ENCODE measurements at places on chromosomes 3 and 15.

GRCh38 chr3:54447427-54447826, 325.1 kb downstream of the CACNA2D3 start:
- DNase-seq = no peak

- no peak for DNase-seq
These were observed at the start of gene IL17RE for GRCh38 chr3:9902372-9903237. Gene IL17RE, plus strand, starts transcription at chr3:9902848. Its CDS starts 85 bp downstream, at chr3:9902933.

GRCh38 chr15:74108111-74108510, 22.3 kb upstream of the ISLR2 start:
- no peak for DNase-seq

DNA sequence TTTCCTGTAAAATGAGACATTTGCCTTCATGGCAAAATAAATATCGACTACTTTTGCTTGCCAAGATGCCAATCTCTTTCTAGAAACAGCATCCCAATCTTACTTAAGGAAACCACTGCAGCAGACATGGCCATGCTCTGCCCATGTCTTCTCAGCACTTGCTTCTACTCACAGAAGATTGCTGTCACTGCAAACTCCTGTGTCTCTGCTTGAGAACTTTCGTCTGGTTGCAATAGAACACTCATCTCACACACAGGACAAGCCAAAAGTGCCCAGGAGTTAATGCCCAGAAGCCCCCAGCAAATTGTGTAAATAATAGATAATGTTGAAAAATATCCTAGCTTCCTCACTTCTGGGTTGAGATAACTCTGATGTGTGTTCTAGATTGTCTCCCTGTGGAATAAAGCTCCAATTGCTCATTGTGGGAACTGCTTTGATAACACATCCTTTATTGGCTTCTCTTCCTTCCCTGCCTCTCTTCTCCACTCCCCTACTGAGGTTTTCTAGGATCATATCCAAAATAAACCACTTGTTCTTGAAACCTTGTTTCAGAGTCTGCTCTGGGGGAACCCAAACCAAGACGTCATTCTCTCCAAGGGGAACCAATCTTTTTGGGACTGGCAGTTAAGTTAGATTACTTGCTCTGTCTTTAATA, 156.3 kb upstream of the STRIT1 start:
- DNase-seq = no peak

DNA sequence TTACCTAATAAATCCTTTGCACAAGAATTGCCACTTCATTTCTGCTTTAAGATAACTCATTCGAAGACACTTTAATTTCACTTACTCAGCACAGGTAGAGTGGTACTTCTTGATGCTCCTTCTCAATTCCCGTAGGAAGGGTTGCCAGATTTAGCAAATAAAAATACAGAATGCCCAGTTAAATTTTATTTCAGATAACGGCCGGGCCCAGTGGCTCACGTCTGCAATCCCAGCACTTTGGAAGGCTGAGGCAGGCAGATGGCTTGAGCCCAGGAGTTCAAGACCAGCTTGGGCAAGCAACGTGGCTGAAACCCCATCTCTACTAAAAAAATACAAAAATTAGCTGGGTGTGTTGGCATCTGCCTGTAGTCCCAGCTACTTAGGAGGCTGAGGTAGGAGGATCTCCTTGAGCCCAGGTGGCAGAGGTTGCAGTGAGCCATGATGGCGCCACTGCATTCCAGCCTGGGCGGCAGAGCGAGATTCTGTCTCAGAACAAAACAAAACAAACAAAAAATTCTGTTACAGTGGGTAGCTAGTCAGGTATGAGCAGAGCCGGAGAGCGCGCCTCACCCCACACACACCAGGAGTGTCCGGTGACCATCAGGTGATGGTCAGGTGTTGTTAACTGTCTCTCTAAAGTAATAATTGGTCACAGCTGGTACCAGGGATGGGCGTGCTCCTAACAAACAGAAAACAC, 92.8 kb downstream of the DNAH12 start:
- DNase-seq = no peak

DNA sequence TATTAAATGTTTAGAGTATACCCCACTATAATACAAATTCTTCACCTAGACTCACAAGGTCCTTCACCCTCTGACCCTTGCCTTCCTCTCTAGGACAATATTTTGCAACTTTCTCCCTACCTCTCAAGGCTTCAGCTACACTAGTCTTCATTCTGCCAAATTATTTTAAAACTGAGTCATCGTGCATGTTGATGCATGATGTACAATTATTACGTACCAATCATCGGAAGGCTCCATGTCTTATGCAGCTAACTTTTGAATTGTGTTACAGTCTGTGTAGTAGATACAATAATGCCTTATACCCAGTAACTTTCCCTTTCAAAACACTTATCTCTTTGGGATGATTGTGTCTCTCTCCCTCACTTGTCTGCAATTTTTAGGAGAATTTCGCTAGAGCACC, 98.5 kb upstream of the ROBO2 start:
- DNase-seq = no peak

DNA sequence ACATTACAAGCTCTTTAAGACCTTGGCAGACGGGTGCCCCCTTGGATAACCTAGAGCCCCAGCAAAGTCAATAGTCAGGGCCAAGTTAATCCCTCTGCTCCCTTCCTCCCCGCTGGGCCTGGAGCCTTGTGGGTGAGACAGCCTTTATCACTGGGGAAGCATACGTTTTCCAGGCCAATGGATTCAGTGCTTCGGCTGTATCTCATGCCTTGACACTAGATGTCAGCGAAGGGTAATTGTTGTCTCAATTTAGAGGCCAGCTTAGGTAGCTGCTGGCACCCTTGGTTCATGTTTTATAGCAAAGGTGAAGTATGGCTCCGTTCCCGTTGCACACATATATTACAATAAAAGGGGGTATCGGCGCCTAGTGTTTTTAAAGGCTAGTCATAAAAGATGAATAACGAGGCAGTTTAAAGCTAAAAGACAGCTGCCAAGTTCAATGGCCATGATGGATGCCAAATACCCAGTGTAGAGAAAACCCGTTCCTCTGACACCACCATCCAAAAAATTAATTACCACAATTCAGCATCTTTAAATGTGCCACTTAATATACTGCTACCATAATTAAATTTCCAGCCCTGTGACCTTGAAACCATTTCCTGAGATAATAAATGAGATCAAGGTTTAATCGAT, 52.3 kb upstream of the BNIP2 start:
- DNase-seq = no peak

- no peak for DNase-seq
These were observed 20.1 kb upstream of the BCL6 start for GRCh38 chr3:187765342-187765741.

DNA sequence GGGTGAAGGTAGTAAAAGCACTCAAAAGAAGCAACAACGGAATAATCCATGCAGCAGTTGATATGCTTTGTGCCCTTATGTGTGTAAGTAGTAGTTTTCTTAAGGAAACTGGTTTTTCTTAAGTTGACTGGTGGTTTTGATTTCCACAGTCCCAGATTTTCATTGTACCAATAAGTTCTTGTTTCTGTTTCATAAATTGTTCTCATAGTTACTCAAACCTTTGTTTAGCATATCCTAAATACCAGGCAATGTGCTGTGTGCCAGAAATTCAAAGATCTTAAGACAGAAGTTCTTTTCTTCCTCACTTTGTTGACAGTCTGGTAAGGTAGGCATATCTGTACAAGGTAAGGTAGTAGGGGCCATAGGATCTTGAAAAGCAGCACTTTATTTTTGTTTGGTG, 40.0 kb downstream of the DNAJC13 start:
- no peak for DNase-seq

GRCh38 chr15:32746116-32746857, 28.5 kb downstream of the GREM1 start:
- DNase-seq = no peak
